GM13977 (cell line): ENCODE measurements at places on chromosomes 7 and 10.

DNA sequence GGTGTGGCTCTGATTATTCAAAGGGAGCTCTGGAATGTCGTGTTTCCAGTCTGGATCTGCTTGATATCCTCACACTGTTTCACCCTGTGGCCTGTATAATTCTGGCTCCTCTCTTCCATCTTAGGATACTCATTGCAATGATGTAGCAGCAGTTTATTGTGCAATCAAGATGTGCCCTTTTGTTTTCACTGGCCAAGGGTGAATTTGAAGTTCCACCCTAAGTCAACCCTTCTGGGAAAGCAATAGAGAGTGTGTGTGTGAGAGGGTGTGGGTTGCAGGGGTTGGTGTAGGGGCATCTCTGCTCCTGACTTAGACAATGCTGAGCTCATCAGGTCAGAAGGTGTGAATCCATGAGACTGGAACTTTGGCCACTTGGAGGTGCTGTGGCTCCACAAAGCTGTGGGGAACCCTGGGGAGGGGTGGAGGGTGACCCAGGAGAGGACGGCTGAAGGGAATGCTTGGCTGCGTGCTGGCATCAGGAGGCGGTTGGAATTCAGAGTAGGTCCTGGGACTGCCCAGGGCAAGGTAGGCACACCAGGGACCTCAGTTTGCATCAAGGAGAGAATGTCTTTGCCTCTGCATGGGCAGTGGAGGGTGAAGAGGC, 118.0 kb upstream of the PRSS58 start:
- no peak for DNase-seq

GRCh38 chr7:24703296-24703695, 54.0 kb downstream of the GSDME start:
- DNase-seq: no peak

DNA sequence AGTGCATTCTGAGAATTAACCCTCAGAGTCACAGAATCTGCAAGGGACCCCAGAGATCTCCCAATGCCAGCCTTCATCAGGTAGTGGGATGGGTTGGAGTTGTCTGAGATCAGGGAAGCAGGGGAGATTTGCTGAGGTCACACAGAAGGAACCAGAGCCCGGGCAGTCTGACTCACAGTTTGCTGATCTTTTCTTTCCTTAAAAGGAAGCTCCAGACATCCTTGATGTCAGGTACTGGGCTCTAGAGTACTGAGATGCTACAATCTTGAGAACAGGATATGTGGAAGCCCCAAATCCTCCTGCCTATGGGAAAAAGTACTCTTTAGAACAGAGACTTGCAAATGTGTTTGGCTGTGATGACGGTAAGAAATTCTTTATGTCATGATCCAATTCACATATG, 706 bp downstream of the TBATA start:
- no peak for DNase-seq

- no peak for DNase-seq
Observed at GRCh38 chr7:22346383-22347107, 10.4 kb downstream of the RAPGEF5 start.

DNA sequence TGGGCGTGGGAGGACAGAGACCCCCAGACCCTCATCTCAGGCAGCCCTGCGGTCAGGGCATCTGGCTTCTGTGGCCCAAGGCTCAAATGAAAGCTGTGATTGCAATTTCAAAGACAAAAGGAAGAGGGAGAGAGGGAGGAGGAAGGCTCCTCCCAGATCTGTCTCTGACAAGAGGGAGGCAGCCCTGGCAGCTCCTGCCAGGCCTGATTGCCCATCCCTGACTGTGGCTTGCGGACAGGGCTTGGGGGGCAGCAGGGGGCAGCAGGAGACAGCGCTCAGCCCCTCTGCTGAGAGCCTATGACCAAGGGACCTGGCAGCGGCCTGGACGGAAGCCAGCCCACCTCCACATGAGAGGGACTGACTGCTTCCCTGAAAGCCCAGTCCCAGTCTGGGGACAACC, 91.8 kb downstream of the PTPRN2 start:
- DNase-seq: no peak

GRCh38 chr7:40876601-40877000, 741.8 kb downstream of the SUGCT start:
- DNase-seq: no peak

DNA sequence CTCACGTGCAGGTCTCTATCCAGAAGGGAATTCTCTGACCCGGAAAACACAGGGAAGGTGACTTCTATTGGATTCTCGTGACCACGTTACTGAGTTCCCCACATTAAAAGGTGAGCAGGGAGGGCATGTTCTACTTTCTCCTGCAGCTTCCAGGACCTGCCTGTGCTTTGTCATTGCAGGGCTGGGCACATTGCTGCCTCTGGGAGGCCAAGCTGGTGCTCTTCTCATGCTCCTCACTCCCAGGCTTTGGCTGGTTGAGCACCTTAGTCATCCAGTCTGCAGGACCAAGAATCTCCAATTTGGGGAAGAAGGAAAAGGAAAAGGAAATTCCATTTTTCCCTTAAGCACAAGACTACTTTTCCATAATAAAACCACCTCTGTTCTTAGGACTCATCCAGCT, 86.5 kb upstream of the TMEM72 start:
- no peak for DNase-seq

- no peak for DNase-seq
Observed at GRCh38 chr7:30177965-30178364, 43.2 kb downstream of the MTURN start.
